Hindlimb muscle (tissue), 1 donor: ENCODE measurements at places on chromosomes 7 and 10. TPM values are rescaled to one million over a fixed set of nuclear protein-coding genes. Genes with fewer than 3 reads are reported as not detected.

Gene HABP2
- 0.10 TPM for polyA plus RNA-seq

- DNase-seq, result peak; percentile 59
Measured at GRCh38 chr10:132110111-132110521, 44.4 kb downstream of the JAKMIP3 start.

Gene RNF133
- 0.22 TPM for polyA plus RNA-seq

GRCh38 chr10:46539596-46540411 is 16.7 kb downstream of the GPRIN2 start:
- DNase-seq, result no peak

- DNase-seq, result no peak
Measured at GRCh38 chr7:34750209-34750608, 92.2 kb downstream of the NPSR1 start.

- no peak for DNase-seq
Measured at GRCh38 chr10:6044060-6044459, 18.1 kb downstream of the IL2RA start.

Gene NEBL
- 0.92 TPM for polyA plus RNA-seq

DNA sequence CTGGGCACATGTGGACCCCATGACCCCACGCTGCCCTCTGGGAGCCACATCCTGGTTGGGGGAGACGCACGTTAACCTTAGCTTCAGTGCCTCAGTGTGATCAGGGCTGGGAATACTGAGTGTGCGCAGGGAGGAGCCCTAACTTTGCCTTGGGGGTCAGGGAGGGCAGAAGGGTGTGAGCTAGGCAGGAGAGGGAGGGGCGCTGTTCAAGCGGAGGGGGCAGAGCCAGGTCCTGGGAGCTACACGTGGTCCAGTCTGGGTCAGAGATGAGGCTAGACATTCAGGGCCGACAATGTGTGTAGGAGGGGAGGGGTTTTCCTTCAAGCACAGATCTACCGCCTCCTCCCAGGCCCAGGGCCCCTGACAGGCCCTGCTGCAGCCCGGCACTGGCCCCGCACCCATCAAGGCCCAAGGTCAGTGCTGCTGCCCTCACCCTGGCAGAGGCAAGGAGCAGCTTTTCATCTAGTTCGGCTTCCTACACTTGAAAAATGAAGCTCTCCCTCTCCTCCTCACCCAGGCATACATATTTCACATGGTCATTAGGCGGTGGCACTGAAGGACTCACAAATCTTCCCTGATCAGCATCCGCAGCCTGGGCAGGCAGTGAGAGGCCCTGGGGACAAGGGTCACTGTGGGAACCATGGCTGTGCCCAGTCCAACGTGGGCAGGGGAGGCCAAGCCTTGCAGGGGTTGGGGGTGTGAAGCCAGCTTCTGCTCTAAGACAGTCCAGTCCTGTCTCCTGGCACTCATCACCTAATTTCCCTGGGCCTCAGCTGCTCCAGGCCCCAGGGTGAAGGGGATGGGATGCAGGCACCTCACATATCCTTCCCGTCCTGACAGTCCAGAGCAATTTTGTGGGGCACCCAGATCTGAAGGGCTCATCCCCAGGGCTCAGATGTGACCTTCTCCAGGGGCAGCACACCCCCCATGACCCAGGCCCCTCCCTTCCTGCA is 47.3 kb downstream of the C10orf105 start:
- DNase-seq, result no peak

Gene AKR1C8
- not detected for polyA plus RNA-seq

- DNase-seq, result peak; percentile 23
Measured at GRCh38 chr7:113698556-113699220, 220.1 kb downstream of the PPP1R3A start.

GRCh38 chr7:70432567-70433001 is 699.4 kb upstream of the GALNT17 start:
- DNase-seq, result no peak

Gene ENO4
- 0.19 TPM for polyA plus RNA-seq

DNA sequence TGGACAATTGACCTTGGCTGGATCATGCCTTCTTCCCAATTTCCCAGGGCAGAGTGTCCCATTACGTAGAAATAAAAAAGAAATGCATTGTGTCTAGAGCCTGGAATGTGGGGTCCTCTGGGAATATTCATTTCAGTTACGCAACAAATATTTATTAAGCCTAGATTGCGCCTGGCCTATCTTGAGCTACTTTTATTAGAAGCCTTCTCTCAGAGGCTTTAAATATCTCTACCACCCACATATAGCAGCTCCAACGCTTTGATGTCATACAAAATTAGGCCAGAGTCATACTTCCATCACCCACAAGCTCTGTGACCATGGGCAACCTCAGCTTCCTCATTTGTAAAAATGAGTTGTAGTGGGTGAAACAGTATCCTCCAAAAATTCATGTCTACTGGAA is 24.9 kb upstream of the CARD11 start:
- no peak for DNase-seq

Gene SSC4D
- polyA plus RNA-seq, result 0.85 TPM

- DNase-seq, result no peak
Measured at GRCh38 chr7:133081119-133081598, 731 bp downstream of the CHCHD3 start.

Gene HOXA11
- 2.7 TPM for polyA plus RNA-seq

Gene COL26A1
- polyA plus RNA-seq, result 2.4 TPM

- DNase-seq, result no peak
Measured at GRCh38 chr10:132156382-132156781, 30.4 kb upstream of the DPYSL4 start.

Gene STOX1
- polyA plus RNA-seq, result 2.3 TPM

GRCh38 chr7:2049782-2050510 is 182.8 kb downstream of the MAD1L1 start:
- DNase-seq, result no peak

Gene PRPS1L1
- polyA plus RNA-seq, result not detected

Gene KIAA1549
- 14.1 TPM for polyA plus RNA-seq

Gene PLXNA4
- 2.6 TPM for polyA plus RNA-seq

Gene NPTX2
- polyA plus RNA-seq, result 6.9 TPM

DNA sequence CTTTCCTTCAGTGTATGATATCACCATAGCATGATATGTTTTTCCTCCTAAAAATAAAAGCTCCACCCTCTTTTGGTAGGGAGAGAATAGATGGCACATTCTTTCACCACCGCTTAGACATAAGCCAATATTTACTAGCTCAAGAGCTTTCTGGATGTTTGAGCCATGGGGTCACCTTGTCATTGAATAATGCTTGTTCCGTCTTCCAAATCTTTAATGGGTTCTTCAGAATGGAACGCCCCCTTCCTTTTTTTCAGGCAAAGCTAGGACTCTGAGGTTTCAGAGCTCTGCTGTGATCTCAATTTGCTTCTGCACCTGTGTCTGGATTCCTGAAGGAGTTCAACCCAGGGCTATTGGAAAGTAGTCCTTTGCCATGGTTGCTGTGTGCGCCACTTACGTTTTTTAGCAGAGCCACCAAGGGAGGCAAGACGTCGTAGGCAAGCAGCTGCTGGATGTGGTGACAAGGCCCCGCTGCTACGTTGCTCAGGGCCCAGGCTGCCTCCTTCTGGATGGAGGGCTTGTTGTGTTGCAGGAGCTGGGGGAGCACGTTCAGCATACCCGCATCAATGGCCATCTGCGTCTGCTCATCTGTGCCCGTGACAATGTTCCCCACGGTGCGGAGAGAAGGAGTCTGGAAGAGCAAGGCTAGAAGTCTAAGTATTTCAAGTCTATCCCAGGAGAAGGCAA is 23.2 kb downstream of the KPNA7 start:
- DNase-seq, result no peak

- no peak for DNase-seq
Measured at GRCh38 chr10:132101529-132101928, 35.8 kb downstream of the JAKMIP3 start.
